H4 (cell line): ENCODE measurements at places on chromosomes 2 and 18.

GRCh38 chr2:96407041-96407918 lies 71.7 kb downstream of the NCAPH start:
- DNase-seq, result peak; percentile 84

DNA sequence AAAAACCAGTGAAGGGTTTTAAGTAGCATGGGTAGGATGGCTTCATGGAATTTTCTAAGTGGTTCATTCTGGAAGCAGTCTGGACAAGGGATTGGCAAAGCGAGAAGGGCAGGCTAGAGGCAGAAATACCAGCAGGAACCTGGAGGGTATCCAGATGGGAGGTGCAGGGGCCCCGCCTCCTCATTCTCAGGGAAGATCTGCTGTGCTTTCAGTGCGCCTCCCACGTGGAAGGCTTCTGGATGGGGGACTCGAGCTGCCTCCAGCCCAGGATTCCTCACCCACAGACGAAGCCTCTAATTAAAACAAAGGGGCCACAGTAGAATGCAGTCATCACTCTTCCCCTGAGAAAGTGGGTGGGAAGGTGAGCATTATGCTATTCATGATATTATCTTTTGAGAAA lies 79.8 kb downstream of the VSNL1 start:
- DNase-seq, result peak; percentile 59

DNA sequence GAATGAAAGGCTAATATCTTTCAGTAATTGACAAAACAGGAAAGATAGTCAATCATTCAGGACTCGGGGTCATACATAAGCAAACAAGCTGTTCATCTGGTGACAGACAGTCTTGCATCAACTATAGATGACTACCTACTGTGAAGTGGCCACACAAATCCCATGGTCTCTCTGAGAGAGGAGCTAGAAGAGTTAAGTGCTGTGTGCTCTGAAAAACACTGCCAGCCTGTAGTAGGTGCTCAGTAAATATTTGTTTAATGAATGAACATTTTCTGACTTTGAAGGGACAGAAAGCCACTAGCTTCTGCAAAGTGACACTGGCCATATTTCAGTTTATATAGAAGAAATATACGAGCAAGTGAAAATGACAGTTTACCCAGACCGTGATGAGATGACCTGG lies 184.0 kb upstream of the CHAC2 start:
- no peak for DNase-seq

- peak; percentile 58 for DNase-seq
Measured at GRCh38 chr2:64273524-64274398, 129.5 kb upstream of the PELI1 start.

- DNase-seq, result peak; percentile 19
Measured at GRCh38 chr2:26652361-26653041, 11.3 kb upstream of the CIB4 start.

DNA sequence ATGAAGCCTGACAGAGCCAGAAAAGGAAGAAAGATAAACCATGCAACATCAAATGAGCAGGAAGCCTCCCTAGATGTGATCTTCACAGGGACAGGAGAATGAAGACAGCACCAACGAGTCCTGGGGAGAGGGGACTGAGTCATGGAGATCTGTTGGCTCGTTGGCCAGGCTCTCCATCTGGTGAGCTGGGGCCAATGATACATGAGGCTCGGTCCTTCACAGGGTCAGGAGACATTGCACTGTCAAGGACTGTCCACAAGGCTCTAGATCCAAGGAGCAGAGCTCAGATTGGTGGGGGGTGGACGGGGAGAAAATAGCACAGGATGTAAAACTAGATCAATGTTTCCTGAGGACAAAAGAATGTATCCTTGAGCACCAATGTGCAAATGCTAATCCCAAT lies 735 bp downstream of the CD207 start:
- no peak for DNase-seq

- no peak for DNase-seq
Measured at GRCh38 chr2:190615555-190616200, 33.2 kb upstream of the NAB1 start.

DNA sequence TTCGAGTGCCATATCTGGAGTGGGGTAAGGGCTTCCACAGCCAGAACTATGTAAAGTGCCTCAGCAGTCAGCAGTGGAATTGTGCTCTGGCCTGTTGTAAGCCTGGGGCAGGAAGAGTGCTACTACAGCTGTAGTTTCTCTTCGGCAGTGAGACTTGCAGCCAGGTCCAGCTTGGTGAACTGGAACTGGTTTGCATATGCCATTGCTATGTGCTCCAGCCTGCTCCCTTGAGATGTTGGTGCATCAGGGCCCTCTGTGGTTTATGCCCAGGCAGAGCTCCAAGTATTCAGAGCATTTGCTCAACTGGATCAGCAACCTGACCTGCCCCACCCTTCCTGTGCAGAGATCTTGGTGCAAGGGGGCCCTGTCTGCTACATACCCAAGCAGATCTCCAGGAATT lies 47.8 kb downstream of the ZNF804A start:
- peak; percentile 68 for DNase-seq

GRCh38 chr18:59420244-59420643 lies 61.2 kb upstream of the LMAN1 start:
- no peak for DNase-seq

GRCh38 chr2:5464657-5465056 lies 227.5 kb upstream of the SOX11 start:
- DNase-seq, result no peak

DNA sequence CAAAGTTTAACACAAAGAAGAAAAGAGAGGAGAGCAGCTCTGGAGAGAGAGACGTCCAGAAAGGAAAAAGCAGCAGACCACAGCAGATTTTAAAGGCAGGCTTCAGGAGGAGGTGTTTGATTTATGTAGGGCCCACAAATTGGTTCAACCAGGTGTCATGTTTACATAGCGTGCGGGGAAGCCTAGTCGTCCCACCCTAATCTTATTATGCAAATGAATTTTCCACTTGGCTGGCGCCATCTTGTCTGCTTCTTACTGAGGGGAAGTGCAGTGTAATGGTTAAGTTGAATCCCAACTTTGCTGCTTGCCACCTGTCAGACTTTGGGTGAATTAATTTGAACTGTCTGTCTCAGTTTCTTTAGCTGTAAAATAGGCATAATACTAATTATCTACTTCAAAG lies 282.4 kb upstream of the CYRIA start:
- no peak for DNase-seq

- DNase-seq, result no peak
Measured at GRCh38 chr2:830419-831224, 120.0 kb upstream of the SNTG2 start.

DNA sequence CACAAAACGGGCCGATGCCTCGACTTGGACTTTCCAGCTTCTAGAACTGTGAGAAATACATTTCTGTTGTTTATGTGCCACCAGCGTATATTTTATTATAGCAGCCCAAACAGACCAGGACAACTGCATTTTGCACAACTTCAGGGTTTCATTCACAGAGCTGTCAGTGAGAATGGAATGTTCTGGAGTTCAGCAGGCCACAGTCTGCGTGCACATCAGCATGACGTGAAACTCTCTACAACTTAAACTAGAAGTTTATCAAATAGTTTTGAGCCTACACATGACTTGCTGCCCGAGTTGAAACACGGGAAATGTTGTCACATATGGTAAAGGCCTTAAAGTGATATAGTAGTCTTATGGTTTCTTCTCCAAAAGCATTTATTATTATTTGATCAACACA lies 3.9 kb upstream of the TRIB2 start:
- no peak for DNase-seq

- DNase-seq, result peak; percentile 53
Measured at GRCh38 chr2:18752022-18752493, 162.7 kb upstream of the NT5C1B start.

DNA sequence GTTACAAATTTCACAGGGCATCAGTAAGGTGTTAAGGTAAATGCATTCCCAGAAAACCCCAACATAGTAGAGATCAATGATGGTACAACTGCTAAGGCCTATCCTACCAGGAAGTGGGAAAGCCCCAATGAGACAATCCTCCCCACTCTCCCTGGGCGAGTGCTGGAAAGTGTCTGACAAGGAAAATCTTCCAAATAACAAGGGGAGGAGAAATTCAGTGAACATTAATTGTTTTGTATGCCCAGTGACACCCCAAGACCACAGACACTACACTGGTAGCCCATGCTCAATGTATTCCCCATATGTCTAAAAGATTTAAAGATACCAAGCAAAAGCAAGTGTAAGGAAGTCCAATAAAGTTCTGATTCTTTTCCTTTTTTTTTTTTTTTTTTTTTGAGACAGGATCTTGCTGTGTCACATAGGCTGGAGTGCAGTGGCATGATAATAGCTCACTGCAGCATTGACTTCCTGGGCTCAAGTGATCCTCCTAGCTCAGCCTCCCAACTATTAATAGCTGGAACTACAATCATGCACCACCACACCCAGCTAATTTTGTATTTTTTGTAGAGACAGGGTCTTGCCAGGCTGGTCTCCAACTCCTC lies 24.7 kb downstream of the B4GALT6 start:
- DNase-seq, result no peak

DNA sequence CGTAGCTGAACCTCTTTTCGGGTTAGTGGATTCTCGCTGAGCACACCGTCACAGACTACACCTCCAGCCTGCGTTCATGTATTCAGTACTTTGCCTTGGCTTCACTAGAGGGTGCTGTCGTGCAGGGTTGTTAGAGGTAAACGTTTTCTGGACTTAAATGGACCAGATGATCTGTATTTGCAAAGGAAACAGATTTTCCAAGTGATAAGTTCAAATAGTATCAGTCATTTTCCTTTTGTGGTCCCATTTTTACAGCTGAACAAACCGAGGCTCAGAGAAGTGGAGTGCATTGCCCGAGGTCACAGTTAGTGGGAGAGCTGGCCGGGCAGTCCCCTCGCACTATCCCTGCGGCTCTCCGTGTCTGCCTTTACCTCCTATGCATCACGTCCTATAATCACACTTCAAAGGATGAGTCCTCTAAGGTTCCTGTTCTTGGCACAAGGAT lies 125.9 kb downstream of the MAP4K4 start:
- DNase-seq, result peak; percentile 75

DNA sequence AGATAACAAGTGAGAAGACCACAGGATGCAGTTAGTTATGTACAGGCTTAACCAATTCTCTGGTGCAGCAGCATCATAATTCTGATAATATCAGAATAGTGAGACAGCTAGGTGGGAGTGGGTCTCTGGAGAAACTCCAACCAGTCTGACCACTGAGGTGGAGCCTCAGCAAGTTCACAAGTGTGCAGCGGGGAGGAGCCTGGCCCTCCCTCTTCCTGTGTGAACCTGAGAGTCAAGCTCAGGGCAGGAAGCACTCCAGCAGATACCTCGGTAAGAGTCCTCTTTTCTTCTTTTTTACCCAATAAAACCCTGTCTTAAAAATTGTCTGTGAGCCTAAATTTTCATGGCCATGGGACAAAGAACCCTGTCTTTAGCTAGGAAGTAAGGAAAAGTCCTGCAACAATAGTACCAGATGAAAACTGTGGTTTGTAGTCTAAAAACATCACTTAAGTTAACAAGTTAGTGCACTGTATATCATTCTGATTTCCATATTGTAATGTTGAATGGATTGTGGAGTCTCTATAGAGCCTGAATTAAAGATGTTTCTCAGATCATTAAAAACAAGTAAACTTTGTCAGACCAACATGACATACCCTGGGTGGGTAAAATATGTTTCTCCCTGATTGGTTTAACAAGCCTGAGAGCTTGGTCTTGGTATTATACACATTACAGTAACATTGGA lies 370.8 kb downstream of the TMEM182 start:
- DNase-seq, result no peak

GRCh38 chr18:48500517-48500916 lies 38.3 kb upstream of the CTIF start:
- DNase-seq, result no peak

DNA sequence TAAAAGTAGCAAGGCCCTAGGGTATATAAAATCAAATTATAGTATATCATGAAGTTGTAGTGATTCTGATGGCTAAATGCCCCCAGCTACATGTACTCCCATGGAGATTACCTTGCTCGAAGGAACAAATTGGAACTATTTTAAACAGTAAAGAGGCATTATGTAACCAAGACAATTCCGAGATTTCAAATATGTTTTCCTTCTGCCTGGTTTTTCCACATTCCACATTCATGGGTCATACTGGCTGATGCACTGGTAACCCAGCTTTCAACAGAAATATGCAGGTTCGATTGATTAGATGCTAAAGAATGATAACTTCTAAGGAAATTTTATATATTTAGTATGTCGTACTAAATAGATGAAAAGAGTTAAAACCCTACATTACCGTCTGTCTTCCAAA lies 62.3 kb upstream of the MGAT4A start:
- DNase-seq, result no peak

GRCh38 chr2:205878999-205879762 lies 196.9 kb downstream of the NRP2 start:
- DNase-seq, result no peak

DNA sequence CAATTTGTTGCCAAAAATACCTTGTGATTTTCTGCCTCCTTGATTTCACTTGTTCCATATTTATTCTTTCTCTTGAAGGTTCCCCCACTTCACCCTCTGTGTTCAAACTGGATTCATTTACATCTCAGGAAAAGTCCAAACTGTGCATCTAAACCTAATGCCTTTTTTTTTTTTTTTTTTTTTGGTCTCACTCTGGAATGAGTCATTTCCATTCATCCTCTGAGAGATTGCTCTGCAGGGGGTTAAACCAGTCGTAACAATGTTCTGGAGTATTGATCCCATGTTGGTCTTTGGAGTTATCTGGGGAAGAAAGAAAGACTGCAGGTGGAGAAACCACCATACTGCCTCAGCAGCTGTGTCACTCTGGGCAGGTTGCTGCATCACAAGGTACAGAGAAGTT lies 119.7 kb downstream of the TACR1 start:
- no peak for DNase-seq

DNA sequence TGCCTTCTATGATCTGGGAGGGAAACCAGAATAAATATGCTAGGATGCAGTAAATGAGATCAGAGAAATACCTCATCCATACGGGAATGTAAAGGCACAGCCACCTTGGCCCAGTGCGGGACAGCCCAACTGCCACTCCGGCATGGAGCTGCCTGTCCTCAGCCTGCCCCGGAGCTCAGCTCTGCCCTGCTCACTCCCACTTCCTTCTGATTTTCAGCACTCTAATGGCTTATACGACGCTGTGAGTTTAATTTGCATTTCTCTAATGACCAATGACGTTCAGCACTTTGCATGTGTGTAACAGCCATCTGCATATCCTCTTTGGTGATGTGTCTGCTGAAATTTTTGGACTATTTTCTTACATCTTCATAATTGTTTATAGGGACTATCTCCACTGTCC lies 172.5 kb upstream of the RAB6C start:
- no peak for DNase-seq

DNA sequence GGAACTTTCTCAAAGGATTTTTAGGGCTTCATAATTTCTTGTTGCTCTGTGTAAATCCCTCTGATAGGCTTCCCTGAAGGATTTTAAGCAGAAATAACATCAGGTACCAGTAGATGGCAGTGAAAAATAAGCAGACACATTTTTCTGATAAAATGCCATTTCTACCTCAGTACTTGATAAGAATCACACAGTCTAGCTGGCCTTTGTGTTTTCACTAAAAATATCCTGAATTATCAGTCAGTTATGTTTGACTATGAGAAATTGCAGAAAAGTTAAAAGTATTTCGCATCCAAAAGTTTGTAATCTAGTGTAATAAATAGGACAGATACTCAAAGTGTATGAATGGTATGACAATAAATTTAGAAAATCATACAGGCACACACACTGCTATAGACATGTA lies 68.7 kb downstream of the DNAJC10 start:
- peak; percentile 40 for DNase-seq

GRCh38 chr2:1318366-1319009 lies 94.8 kb upstream of the TPO start:
- no peak for DNase-seq

- DNase-seq, result no peak
Measured at GRCh38 chr18:74429096-74429495, 28.0 kb downstream of the DIPK1C start.

GRCh38 chr2:54015798-54016699 lies 45.3 kb upstream of the PSME4 start:
- DNase-seq, result peak; percentile 11

GRCh38 chr2:3604207-3604877 lies 9.4 kb downstream of the COLEC11 start:
- DNase-seq, result no peak
